Activated naive CD8-positive, alpha-beta T cell treated with anti-CD3 and anti-CD28 coated beads for 36 hours (primary cell): ENCODE measurements at places on chromosomes 13 and 19.

GRCh38 chr13:112510002-112510780 lies 77.8 kb downstream of the TUBGCP3 start:
- H3K27ac ChIP-seq, result peak overlapping the region; percentile 17
- H3K4me3 ChIP-seq, result no peak overlapping the region
- peaks cover 1% of the 10 kb centered on the region for H3K4me1 ChIP-seq
- no peaks in the 10 kb centered on the region for H3K27me3 ChIP-seq
- peaks cover 21% of the 10 kb centered on the region for H3K36me3 ChIP-seq

- H3K27ac ChIP-seq, result no peak overlapping the region
- H3K27me3 ChIP-seq, result peaks cover 3% of the 10 kb centered on the region
- no peaks in the 10 kb centered on the region for H3K4me1 ChIP-seq
- H3K4me3 ChIP-seq, result no peak overlapping the region
- DNase-seq, result no peak
These were observed 188.5 kb upstream of the UBL3 start for GRCh38 chr13:30038884-30039283.

DNA sequence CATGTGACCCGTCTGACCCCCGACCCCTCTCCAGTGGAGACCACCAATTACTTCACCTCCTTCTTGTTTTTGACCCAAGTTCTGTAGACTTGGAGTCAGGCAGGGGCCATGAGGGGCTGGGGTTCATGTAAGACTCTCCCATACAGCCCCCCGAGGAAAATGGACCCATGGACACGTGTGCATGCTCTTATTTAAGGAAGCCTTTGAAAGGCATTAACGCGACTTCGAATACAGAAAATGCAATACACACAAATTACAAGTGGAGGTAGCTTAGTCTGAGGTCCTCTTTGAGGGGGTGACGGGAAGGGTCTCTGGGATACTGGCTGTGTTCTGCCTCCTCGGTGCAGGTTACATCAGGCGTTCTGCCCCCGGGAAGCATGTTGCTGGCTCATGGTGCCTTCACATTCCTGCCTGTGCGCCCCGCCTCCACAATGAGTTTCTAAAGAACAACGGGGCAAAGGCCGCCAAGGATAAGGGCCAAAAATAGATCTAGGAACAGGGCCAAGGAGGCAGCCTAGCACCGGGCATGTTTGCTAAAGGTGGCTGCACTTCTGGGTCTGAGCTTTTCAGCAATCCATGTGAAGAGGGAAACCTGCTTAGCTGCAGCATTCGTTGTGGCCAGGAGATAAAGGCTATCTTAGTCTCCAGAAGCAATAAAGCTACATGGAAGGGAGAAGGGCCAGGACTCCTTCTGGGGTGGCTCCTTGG lies 54.5 kb downstream of the RAB20 start:
- no peak overlapping the region for H3K4me3 ChIP-seq
- peaks cover 2% of the 10 kb centered on the region for H3K4me1 ChIP-seq
- no peaks in the 10 kb centered on the region for H3K36me3 ChIP-seq
- no peaks in the 10 kb centered on the region for H3K27me3 ChIP-seq
- DNase-seq, result no peak
- H3K27ac ChIP-seq, result no peak overlapping the region

DNA sequence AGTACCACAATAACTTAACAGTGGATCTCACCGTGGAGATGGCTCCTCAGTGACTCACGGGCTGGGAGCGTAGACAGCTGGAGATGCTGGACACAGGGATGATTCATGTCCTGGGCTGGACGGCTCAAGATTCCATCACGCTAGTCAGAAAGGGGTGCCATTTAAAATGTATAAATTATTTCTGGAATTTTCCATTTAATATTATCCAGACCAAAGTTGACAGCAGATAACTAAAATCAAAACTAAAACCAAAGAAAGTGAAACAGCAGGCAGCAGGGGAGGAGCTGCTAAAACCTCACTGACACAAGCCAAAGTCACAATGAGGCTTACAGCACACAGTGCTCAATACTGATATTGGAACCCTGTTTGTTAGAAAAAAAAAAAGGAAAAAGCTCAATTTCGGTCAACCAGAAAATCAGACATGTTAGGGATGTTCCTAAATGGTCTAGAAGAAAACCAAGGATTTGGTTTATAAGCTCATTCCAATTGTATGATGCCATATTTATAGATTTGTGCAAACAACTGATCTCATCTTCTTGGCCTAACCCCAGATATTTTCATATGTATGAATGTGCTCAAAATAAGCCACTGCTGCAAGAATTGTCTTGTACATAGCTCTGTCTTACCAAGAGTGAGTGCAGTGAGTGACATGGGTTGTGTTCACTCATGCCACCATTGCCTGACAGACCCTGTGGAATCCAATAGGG lies 111.8 kb downstream of the SACS start:
- H3K4me3 ChIP-seq, result no peak overlapping the region
- peaks cover 20% of the 10 kb centered on the region for H3K27me3 ChIP-seq
- H3K36me3 ChIP-seq, result no peaks in the 10 kb centered on the region
- peak overlapping the region; percentile 17 for H3K27ac ChIP-seq

GRCh38 chr13:92804346-92804745 lies 422.3 kb upstream of the GPC6 start:
- no peaks in the 10 kb centered on the region for H3K27me3 ChIP-seq
- no peaks in the 10 kb centered on the region for H3K36me3 ChIP-seq
- H3K4me3 ChIP-seq, result no peak overlapping the region
- H3K4me1 ChIP-seq, result peaks cover 3% of the 10 kb centered on the region
- no peak overlapping the region for H3K27ac ChIP-seq

DNA sequence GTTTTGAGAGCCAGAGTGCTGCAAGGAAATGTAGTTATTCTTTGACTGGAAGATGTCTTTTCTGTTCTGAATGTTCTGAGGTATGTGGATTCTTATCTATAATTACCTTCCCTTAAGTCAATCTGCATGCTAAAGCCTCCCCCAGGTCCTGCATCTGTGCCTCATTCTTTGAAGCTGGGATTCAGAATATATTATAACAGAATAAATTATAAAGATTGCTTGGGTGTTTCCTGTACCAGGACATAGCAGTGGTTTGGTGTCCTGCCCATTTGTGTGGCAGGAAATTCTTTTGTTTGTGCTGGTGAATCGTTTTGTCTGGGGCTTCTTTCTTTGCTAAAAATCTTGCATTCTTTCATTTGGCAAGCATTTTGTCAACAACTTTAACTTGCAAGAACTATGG lies 60.2 kb downstream of the ITGBL1 start:
- no peak for DNase-seq
- no peak overlapping the region for H3K4me3 ChIP-seq
- peaks cover 5% of the 10 kb centered on the region for H3K4me1 ChIP-seq
- no peaks in the 10 kb centered on the region for H3K36me3 ChIP-seq
- peaks cover 11% of the 10 kb centered on the region for H3K27me3 ChIP-seq
